Midbrain (tissue), 1 donor: ENCODE measurements at places on chromosomes 11 and 22.
A peak's percentile ranks its signal among the peaks of the same experiment; 100 is the strongest.

GRCh38 chr11:65947133-65947532 lies 1.9 kb downstream of the TSGA10IP start:
- no peak for DNase-seq

- no peak for DNase-seq
These were observed 43.5 kb upstream of the TCF20 start for GRCh38 chr22:42313804-42314581.

- no peak for DNase-seq
These were observed 36.9 kb upstream of the LINC01488 start for GRCh38 chr11:69444381-69445130.

- DNase-seq, result peak; percentile 65
These were observed 743.6 kb downstream of the ETS1 start for GRCh38 chr11:127843483-127844396.

GRCh38 chr22:18091916-18092526 lies 14.2 kb downstream of the PEX26 start:
- no peak for DNase-seq

- no peak for DNase-seq
These were observed 6.0 kb upstream of the RAB3IL1 start for GRCh38 chr11:61923166-61924063.

- no peak for DNase-seq
These were observed 387.9 kb downstream of the MIAT start for GRCh38 chr22:27045103-27045947.

GRCh38 chr22:31739795-31740201 lies 10.1 kb downstream of the PRR14L start:
- no peak for DNase-seq

DNA sequence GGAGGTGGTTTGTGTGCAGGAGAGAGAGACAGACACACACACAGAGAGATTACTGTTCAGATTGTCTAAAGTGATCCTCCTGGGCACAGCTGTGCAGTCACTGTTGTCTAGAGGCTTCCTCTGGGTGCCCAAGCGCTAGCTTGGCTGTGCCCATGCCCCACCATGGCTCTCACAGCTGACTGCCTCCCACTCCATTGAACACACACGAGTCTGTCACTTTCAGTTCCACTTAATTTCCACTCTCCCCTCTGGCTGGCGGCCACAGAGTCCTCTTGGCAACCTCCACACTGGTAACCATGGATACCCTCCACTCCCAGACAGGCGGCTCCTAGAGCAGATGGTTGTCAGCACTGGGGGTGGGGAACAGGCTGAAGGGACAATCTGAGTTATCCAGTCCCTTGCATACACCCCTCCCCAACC lies 29.1 kb downstream of the MAP6 start:
- peak; percentile 86 for DNase-seq

DNA sequence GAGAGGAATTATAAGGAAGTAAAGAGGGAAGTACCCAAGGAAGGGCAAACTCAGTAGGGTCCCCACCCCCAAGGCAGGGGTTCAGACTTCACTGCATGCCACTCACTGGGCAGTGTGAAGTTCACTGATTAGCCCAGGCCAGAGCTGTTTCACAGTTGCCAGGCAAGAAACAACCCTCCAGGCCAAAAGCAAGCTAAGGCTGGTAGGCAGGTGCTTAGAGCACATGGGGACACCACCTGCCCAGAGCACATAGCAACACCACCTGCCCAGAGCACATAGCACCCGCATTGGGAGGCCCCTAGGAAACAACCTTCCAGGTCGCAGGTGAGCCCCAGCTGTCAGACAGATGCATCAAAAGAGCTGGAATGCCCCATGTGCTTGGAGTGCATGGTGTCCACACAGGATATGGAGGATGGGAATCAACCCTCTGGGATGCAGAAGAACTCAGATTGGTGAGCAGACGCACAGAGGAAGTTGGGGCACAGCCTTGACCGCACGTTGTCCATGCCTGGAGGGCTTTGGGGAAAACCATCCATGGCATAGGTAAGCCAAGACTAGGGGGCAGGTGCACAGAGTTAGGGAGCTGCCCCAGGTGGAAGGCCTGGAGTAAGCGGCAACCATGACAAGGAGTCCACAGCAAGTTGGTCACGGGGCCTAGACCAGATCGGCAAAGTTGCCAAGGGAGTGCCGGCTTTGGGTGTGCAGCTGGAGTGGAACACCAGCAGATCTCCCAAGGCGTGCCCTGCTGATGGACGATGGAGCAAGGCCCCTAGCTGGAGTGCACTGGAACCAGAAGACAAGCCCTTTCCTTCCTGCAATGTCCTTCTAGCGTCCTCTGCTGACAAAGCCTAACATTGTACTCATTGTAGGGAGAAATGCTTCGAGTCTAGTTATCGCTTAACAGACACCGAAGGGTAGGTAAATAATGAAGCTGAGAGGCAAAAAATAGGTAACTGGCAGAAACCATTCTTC lies 7.8 kb upstream of the TMEM216 start:
- no peak for DNase-seq

GRCh38 chr11:19714022-19714386 lies 1.4 kb downstream of the NAV2 start:
- no peak for DNase-seq

- no peak for DNase-seq
These were observed 51.8 kb downstream of the ALX4 start for GRCh38 chr11:44258190-44258489.

DNA sequence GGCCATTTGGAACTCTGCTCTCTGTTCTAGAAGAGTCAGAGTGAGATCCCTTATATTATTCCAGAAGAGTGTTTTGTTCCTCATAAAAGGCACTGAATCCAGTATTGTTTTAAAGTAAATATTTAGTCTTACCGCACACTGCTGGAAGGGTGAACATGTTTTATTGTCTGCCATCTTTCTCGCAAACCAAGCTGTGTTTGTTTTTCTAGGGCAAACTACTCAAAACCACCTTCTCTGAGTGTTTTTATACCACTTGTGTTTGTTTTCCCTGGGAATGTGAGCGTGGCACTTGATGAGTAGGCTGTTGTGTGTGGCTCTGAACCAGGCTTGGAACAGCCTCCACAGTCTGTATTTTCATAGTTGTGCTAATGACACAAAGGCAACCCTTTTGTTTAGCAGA lies 89.8 kb downstream of the DBX1 start:
- no peak for DNase-seq

- DNase-seq, result no peak
These were observed 229.6 kb upstream of the ANO3 start for GRCh38 chr11:26102325-26102724.

DNA sequence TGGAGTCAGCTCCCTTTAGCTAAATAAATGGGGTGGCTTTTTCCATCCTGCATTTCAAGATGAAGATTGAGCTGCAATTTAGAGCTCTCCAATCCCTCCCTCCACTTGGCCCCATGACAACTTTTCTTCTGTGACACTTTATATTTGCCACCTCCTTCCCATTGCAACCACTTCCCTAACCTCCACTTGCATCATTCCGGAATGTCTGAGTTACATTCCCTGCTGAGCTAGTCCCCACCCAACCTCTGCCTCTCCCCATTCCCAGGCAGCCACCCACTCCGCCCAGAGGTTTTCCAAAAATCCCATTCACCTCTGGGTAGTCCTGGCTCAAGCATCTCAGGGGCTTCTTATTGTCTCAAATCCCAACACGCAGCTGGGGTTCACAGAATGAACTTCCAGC lies 24.7 kb downstream of the PC start:
- DNase-seq, result no peak

DNA sequence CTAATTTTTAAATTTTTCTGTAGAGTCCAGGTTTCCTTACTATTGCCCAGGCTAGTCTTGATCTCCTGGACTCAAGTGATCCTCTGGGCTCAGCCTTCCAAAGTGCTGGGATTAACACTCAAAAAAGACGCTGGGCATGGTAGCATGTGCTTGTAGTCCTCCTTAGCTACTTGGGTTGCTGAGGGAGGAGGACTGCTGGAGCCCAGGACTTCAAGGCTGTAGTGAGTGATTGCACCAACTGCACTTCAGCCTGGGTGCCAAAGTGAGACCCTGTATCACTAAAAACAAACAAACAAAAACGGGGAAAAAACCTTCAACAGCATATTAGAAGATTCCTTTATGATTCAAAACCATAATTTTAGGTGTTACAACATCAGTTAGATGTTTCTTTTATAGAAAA lies 44.6 kb downstream of the RSF1 start:
- no peak for DNase-seq

DNA sequence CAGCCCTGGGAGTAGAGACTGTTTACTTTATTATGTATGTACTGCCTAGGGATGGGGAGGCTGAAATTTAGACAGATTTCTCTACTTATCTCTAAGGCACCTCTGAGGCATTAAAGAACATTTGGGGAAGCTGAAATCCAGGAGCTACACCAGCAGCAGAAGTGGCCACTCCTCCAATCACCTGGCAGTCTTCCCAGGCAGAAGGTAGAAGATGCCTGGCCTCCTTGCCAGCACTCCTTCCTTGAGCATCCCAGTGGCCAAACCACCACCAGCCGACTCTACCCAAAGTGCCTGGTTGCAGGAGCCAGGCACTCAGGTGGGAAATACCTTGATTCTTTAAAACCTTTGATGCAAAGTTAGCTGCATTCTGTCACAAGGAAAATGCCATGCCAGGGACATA lies 1.9 kb upstream of the FAT3 start:
- no peak for DNase-seq

DNA sequence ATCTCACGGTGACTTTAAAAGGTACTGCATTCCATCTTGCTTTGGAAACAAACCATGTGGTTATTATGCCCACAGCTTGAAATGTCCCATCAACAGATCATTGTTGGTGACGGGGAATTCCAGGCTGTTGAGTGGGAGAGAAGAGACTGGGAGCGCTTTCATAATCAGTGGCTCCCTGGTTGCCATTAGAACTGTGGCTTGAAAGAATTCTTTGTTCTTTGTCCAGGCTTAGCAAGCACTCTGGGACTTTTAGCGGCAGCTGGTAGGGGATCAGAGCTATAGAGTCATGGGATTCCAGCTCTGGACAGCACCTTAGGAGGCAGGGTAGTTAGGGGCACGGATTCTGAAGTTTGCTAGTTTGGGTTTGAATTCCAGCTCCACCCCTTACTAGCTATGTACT lies 22.0 kb downstream of the MMP20 start:
- DNase-seq, result peak; percentile 87

DNA sequence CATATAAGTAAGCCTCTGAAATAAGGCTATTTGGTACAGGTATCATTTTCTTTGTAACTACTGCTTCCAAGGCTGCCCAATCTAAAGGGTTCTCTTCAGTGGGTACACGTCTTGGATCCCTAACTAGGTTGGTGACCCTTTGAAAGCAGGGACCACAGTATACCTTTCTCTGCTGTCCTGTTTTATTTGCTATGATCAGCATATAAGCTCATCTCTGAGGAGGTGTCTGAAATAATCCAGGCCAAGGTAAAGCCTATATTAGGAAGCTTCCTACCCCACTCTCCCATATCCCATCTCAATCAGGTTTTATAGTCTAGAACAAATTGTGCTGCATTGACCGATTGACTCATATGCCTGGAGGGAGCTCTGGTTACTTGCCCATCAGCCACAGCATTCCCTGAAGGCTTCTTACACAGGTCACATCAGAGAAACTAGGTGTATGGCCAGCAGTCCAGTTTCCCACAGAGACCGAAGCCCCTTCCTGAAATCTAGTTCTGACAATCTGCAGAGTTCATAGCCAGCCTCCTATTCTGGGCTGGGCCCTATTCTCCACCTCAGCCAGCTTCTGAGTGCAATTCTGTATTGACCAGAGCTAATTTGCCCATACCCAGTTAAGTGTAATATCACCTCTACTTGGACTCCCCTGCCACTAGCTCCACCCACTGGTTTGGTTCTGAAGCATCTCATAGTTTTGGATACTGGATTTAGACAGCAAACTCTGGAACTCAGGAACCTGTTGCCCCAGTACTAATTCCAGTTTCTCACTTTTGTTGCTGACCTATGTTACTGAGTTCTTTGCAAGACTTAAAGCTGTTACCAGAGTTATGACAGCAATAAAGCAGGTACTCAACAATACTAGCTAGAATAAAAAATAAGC lies 62.1 kb upstream of the ARHGAP20 start:
- DNase-seq, result no peak

DNA sequence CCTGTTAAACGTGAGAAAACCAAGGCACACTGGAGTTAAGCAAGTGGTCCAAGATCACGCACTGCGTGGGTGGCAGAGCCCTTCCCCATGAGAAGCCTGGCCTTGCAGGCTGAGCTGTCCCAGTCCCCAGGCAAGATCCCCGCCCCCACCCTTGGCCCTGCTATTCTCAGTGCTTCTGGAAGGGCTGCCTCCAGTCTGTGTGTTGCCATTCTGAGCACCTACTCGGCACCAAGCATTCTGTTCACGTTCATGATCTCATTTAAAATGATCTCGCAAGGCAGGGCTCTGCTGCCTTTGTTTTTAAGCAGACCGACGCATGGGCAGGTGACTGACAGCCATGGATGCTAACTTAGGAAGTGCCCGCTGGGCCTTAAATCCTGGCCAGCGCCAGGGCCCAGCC lies 62.8 kb downstream of the PHF21B start:
- peak; percentile 50 for DNase-seq

DNA sequence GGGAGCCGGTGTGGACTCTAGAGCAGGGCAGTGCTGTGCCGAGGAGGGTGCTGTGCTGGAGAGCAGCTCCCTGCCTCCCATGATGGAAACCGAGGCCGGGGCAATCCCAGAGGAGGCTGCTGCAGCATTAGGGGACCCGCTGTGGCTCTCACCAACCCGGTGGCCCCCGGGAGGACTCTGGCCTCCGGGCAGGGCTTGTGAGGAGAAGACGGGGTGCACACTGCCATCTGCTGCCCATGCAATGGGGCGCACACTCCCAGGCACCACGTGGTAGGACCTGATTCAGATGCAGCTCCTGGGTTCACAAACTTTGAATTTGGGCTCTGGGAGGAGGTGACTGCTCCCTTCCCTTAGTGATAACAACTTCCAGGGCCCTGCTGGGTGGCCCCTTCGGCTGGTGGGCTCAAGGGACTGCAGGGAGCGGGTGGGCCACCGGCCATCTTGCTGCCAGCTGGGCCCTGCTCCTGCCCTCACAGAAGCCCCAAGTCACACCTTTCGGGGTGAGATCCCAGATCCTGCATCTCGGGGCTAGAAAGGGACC lies 93.8 kb upstream of the FGF3 start:
- DNase-seq, result no peak

DNA sequence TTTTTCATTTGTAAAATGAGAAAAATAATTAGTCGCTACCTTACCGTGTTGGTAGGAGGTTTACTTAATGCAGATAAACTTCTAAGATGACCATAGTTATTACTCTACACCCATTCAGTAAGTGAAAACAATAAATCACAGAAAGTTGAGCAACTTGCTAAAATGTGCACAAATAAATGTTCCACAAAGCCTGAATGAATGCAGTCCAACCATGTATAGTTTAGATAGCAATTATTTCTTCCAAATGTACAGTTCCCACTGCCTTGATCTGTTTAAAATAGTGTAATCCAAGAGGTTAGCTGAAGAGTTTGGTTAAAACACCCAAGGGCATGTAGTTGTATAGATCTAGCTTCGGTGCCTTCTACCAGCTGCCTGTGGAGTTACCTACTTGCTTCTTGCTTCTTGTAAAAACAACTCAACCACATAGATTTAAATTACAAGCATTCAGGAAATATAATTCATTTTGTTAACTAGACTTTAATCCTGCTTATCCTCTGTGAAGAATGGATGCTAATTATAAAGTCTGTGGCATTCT lies 106.3 kb upstream of the CARD18 start:
- DNase-seq, result no peak
